ENCODE measurements at places on chromosomes 4 and X.

DNA sequence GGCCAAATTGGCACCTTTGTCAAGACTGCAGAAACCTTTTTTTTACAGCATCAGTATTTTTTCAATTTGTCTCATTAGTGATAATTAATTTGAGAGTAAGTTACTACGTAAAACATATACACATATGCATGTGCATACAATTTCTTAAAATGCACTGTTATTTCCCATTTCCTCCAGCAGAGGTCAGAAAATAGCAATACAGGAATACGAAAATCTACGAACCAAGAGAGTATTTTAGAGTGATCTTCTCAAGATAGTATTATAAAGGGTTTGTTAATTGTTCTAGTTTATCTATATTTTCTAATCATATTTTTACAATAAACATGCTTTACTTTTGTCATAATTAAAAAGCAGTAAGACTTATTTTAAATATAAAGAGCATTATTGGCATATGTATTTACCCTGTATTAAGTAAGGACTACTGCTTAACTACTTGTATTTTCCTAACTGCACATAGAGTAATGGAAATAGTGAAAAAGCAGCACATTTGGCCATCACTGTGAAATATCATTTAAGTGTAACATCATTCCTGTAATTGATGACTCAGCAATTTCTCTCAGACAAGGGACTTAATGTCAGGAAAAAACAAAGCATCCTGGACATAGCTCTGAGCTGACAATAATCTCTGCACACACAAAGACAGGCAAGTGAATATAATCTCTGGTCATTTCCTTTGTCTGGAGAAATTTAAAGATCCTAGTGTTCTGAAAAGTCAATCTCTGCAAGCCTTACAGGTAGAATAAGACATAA lies 45.6 kb downstream of the MAOB start:
- DNase-seq, result peak; percentile 34

- no peak for DNase-seq
Observed at GRCh38 chrX:136755411-136755810, 25.3 kb downstream of the ARHGEF6 start.

DNA sequence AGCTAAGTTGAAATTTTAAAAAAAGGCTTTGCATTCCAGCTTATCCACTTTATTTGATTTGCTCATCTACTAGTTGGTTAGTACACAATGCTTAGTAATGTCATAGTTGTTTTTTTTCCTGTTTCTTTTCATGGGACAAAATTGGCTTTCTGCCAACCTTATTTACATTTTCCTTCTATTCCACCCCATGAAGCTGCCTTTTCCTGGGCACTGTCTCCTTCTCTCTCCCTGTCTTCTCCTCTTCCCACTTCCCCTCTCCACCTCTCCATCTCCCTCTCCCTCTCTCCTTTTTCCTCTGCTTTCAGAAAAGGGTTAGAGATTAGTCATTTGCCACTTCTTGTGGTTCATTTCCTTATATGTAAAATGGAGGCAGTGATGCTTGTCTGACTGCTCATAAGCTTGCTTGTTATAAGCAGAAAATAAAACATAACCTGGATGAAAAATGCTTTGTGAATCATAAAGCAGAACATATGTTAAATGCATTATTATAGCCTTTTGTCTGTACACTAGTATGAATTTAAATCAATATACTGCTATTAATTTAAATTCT lies 181.9 kb downstream of the CEP135 start:
- DNase-seq, result peak; percentile 6

DNA sequence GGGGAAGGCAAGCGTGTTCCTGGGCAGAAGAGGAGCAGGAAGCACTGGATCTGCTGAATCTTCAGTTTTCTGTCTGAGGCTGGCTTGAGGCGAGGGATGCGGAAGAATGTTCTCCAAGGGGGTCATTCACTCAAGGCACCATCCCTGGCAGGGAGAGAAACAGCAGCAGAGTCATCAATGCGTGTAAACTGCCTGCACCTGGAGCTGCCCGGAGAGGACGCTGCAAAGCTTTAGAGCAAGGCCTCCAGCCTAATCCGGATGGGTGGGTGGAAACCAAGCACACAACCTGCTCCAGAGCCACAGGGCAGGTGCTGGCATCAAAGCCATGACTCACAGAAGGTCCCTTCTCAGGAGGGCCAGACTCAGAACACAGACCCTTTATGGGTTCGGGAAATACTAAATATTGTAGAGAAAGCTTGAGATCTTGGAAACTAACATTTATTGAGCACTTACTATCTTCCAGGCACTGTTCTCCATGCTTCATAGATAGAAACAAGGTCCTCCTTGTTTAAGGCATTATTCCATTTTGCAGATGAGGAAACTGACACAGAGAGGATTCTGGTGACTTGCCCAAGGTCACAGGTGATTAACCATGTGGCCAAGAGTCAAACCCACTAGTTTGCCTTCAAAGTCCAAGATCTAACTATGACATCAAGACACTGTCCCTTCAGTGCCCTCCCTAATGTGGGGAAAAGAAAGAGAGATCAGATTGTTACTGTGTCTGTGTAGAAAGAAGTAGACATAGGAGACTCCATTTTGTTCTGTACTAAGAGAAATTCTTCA lies 7.7 kb downstream of the PROM1 start:
- DNase-seq, result no peak

DNA sequence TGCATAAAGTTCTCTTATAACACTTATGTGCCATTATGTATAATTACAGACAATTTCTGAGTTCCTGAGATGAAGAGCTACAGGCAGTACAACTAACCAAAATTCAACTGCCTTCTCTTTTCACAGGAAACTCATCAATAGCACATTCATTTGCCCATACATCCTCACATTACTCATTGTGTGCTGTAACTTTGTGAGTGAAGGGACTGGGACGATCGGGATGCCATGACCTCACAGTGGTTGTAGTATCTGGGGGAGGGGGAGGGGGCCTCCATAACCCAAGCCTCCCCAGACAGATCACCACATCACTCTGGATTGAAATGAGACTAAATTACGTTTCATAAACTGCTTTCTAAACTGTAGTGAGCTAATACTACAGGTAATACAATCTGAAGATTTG lies 60.7 kb downstream of the ABCG2 start:
- peak; percentile 31 for DNase-seq

- DNase-seq, result no peak
Observed at GRCh38 chr4:181140037-181140603, 1103.1 kb upstream of the TENM3 start.

DNA sequence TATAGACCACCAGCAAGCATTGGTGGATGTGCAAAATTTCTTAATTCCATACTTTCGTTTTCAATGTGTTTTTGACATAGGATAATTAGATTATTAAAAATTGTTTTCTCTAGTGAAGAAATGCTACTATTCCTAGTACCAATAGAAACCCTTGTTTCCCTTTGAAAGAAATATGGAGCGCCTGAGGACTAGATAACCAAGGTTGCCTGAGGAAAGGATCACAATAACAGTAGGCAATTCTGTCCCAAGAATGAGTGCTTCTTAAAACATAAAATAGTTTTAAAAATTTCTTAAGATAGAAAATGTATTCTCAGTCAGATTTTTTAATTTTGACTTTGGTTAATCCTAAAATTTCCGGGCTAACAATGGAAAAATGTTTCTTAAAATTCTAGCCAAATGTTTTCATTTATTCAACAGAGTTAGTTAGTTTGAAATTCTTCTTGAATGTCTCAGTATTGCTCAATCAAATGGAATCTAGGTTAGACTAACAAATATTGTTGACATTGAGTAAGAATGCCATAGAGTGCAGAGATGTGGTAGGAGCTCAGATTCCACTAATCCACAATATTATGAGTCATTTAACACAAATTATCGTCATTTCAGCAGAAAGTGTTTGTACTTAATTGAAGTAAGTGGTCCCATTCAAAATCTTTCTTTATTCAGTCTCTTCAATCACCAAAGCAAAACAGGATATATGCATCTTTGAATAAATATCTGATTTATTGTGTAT lies 666.0 kb downstream of the GRID2 start:
- DNase-seq, result peak; percentile 93

DNA sequence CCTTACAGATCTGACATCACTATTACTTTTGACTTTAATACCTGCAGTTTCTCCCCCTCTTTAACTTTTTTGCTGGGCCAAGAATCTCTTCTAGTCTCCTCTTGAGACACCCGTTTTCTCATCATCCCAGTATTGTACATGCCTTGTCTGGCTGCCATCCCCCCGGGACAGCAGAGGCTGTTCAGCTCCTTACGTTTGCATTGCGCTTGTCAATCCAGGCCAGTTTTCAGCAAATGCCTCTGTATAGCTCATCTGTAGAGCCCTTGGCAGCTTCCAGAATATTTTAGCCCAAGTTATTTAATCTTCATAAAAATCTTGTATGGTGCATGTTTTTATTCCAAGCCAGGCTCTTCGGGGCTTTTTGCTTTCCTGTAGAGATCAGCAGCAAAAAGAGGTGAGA lies 22.3 kb upstream of the HOPX start:
- no peak for DNase-seq

- DNase-seq, result no peak
Observed at GRCh38 chr4:163343604-163344146, at the start of gene NPY5R. TSS of gene NPY5R (plus strand) at chr4:163343892. CDS start at chr4:163350274, 6,382 bp downstream.

DNA sequence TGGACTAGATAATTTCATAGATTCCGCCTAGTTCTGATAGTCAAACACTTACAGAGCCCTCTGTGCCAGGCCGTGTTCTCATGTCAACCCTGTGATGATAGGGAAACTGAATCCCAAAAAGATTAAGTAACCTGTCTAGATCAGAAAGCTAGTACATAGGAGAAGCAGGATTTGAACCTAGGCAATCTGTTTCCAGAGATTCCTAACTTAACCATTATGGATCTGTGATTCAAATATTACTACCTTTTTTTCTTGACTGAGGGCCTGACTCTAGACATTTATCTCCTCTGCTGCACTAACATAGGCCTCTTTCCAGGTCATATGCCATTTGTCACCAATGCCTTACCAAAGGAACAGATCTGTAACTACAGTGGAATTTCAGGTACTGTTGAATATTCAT lies 1.5 kb downstream of the ALAS2 start:
- no peak for DNase-seq

DNA sequence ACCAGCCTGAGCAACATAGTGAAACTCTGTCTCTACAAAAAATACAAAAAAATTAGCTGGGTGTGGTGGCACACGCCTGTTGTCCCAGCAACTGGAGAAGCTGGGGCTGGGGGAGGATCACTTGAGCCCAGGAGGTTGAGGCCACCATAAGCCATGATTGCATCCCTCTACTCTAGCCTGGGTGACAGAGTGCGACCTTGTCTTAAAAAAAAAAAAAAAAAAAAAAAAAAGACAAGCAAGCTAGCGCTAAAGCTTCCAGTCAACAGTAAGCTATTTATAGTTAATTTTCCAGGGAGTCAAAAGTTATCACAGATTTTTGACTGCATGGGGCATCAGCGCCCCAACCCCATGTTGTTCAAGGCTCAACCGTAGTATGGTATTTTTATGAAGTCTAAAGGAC lies 273.4 kb downstream of the RAPGEF2 start:
- DNase-seq, result no peak

DNA sequence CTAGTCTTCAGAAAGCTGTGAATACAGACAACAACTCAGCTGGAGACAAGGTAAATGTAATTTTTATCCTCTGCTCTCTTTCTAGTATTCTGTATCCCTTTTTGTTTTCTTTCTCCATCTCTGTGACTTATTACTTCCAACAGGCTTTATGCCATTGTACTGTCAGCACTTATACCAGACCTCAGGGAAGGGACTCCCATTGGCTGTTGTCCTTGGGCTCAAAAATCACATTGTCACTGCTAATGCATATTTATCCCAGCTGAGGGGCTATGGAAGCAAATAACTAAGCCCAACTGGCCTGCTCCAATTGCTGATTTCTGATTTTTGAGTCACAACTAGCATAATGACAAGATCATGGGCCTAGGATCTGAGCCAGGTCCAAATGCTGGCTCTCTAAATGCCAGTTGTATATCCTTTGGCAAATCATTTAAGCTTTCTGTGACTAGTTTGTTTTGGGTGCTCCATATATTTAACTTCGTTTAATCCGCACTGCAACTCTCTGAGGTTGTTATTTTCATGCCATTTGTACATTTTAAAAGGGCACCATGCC lies 395.1 kb upstream of the GNPDA2 start:
- DNase-seq, result no peak

DNA sequence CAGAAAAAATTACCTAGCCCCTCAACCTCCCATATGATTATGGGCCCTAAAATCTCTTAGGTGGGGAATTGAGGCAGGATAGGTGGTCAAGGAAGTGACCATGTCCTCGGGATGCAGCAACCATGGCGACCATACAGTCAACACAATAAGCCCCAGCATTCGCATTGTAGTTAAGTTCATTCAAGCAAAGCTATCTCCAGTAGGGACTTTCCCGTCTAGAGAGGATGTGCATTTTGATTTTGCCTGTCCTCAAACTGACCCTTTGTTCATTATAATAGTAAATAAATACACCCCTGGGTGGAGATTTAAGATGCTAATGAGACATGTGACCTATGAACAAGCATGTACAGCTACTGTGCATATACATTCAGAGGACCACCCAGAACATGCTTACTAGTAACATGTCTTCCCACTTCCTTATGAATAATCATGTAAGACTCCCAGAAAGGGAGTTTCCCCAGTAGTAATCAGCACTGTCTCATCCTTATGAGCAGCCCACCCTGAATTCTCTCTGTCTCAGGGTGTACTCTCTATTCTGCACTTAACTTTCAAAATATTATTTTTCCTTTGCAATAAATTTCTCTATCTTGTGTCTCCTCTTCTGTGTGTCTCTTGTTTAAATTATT lies 74.3 kb downstream of the NUDT11 start:
- no peak for DNase-seq

DNA sequence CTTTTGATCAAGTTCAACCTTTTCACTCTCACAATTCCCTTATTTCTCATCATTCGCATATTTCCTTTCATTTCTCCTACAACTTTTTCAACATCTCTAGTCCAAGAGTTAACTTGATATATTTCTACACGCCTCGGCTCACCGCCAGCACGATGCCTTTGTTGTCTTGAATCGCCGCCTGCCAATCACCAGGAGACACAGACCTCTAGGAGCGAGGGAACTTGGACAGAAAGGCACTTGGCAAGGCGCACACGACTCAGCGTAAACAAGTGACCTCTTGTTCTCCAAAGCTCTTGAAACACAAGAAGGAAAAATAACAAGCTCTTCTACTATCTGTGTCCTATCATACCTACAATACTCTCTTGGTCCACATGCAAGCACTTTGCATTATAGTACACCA lies 27.1 kb upstream of the RBMX start:
- DNase-seq, result no peak

- no peak for DNase-seq
Observed at GRCh38 chr4:11259837-11260236, 168.9 kb downstream of the HS3ST1 start.

- DNase-seq, result no peak
Observed at GRCh38 chrX:136346506-136346905, 45.7 kb downstream of the ADGRG4 start.

GRCh38 chrX:5051831-5052491 lies 1176.7 kb downstream of the NLGN4X start:
- peak; percentile 47 for DNase-seq

- DNase-seq, result peak; percentile 55
Observed at GRCh38 chr4:74181219-74181618, 23.3 kb downstream of the MTHFD2L start.

GRCh38 chr4:98226396-98226795 lies 34.8 kb upstream of the RAP1GDS1 start:
- DNase-seq, result no peak

Measured in fibroblast of mammary gland (primary cell).